ENCODE measurements at places on chromosomes 13 and 19.

GRCh38 chr13:51041126-51041525 lies 69.9 kb downstream of the C13orf42 start:
- DNase-seq: no peak

- DNase-seq: no peak
Measured at GRCh38 chr13:108096301-108096915, 118.9 kb downstream of the LIG4 start.

DNA sequence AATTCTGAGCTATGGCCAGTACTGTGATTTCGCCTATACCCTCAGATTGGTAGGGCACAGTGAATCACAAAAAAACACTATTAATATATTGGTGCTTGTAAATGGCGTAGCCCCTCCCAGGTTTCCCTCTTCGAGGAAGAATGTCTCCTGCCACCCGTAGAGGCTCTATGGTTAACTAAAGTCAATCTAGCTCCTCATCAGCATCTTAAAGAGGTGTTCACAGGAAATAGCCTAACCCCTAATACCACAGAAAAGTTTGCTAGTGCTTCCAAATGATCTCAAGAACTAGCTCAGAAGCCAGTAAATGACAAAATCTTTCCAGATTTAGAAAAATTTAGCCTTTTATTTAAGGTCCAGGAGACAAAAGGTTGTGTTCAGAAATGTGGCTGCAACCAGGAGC lies 56.3 kb upstream of the DCT start:
- no peak for DNase-seq

DNA sequence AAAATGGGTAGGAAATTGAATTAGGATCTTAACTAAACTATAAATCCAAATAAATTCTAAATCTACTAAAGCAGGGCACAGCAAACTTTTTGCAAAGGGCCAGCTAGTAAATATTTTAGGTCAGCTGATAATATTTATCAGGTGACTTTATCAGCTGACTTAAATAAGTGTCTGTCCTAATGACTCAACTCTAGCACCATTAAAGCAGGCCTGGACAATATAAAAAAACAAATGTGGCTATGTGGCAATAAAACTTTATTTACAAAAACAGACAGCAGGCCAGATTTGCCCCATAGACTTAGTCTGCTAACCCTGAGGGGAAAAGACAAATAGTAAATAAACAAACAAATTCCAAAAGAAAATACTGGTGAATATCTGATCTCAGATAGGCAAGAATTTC lies 27.7 kb upstream of the DOCK9 start:
- no peak for DNase-seq

DNA sequence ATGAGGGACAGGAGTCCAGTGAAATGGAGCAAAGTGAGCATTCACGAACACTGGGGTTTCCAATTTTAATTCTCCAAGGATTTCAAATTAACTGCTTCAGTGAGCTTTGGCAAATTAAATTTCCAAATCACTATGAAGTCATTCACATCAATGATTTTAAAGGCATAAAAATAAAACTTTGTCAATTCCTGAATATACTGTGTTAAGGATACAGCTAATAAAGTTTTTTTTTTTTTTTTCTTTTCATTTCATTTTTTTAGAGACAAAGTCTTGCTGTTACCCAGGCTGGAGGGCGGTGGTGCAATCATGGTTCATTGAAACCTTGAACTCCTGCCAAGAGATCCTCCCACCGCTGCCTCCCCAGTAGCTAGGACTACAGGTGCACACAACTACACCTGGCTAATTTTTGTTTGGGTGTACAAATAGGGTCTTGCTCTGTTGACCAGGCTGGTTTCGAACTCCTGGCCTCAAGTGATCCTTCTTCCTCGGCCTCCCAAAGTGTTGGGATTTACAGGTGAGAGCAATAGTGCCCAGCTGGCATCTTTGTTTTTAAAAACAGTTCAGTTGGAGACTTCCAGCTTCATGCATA lies 21.9 kb downstream of the RBM26 start:
- DNase-seq: no peak

GRCh38 chr13:35909837-35910540 lies 221.2 kb downstream of the DCLK1 start:
- no peak for DNase-seq

DNA sequence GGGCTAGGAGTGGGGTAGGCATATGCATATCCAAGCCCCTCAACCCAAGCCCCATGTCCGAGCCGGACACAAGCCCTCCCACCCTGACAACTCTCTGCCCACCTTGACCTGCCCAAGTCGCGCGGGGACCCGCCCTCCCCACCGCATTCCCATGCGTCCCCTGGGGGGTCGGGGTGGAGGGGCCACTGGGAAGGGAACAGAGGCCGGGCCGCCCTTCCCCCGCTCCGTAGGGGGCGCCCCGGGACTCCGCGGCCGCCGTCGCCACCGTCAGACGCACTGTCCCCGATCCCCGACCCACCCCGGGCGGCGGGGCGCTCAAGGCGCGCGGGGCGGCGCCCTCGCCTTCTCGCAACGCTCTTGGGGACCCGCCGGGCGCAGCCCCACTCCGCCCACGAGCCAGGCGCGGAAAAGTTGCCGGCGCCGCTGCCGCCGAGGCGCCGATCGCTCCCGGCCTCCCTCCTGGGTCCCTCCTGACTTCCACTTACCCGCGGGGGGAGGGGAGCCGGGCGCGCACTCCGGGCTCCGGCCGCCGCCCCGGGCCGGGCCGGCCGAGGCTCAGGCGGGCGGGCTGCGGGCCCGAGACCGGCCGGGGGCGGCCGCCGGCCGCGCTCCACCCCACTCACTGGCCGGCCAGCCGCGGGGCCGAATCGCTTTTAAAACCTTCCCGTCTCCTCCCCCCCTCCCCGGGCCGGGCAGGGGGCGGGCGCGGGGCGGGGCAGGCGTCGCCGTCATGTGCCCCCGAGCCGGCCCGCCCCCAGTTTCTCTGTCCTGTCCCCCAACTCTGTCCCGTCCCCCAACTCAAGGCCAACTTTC lies 34.4 kb upstream of the NANOS3 start:
- DNase-seq: peak; percentile 56

DNA sequence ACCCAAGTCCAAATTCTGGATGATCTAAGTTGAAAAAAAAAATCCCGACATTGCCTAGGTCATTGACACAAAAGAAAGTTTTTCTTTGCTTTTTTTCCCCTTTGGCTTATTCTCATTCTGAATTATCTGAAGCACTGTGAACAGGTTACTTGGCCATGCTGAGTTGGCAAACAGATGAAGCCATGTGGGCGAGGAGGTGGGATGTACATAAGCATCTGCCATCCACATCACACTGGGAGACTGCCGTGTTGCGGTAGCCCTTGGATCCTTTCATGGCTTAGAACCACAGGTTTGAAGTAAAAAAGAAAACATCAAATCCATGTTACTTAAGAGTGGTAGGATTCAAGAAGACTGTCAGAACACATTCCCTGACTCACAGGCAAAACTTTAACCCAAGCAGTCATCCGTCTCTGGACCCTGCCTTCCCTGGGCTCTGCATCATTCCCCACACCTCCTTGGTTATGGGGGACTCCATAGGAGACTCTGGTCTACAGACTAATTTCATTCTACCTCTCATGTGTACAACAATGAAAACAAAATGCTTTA lies 242.5 kb upstream of the SERP2 start:
- DNase-seq: no peak

GRCh38 chr13:49292742-49293486 lies 45.2 kb downstream of the CDADC1 start:
- DNase-seq: no peak

GRCh38 chr19:14030997-14031718 lies 404 bp upstream of the IL27RA start:
- DNase-seq: no peak

DNA sequence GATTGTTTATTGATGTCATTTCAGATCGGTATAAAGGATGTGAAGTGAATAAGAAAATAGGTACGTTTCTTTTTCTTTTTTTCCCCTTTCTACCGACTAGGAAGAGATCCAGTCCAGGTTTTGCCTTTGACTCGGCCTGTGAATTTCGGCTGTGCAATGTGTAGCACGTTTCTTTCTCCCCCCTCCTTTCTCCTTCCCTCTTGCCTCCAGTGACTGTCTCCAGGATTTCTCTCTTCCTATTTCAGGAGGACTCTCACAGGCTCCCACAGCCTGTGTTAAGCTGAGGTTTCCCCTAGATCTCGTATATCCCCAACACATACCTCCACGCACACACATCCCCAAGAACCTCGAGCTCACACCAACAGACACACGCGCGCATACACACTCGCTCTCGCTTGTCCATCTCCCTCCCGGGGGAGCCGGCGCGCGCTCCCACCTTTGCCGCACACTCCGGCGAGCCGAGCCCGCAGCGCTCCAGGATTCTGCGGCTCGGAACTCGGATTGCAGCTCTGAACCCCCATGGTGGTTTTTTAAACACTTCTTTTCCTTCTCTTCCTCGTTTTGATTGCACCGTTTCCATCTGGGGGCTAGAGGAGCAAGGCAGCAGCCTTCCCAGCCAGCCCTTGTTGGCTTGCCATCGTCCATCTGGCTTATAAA lies at the start of gene GPC6:
Gene GPC6 (plus strand): TSS at position 185 of the 657 bp plus-strand sequence.
- no peak for DNase-seq

Data from activated T-helper 1 cell treated with Interleukin-2 at 50 U/mL for 16 hours (primary cell).